Stimulated activated CD8-positive, alpha-beta memory T cell treated with anti-CD3 and anti-CD28 coated beads, Interleukin-15, amount 100 ng/mL, for 4 hours (primary cell): ENCODE measurements at places on chromosomes 3 and 15.
A peak's percentile ranks its signal among the peaks of the same experiment; 100 is the strongest.

GRCh38 chr3:25125201-25125600 lies 302.9 kb upstream of the RARB start:
- no peak for DNase-seq

GRCh38 chr3:61719278-61719977 lies 158.1 kb downstream of the PTPRG start:
- no peak for DNase-seq

GRCh38 chr3:124532071-124532470 lies 198.2 kb upstream of the UMPS start:
- DNase-seq = no peak

GRCh38 chr15:63260791-63261190 lies 16.6 kb upstream of the APH1B start:
- DNase-seq = no peak

- DNase-seq = no peak
Observed at GRCh38 chr3:111278959-111279358, 207.3 kb downstream of the NECTIN3 start.

GRCh38 chr3:77271711-77272110 lies 231.8 kb downstream of the ROBO2 start:
- no peak for DNase-seq

- no peak for DNase-seq
Observed at GRCh38 chr3:151011427-151011826, 38.9 kb upstream of the CLRN1 start.

GRCh38 chr3:151316267-151316991 lies at the start of gene GPR87:
Gene GPR87 (minus strand): TSS chr3:151316820. CDS start chr3:151300100, 16,720 bp downstream.
- no peak for DNase-seq

GRCh38 chr3:98556164-98557130 lies 24.7 kb downstream of the GPR15 start:
- peak; percentile 30 for DNase-seq

GRCh38 chr3:82353306-82354171 lies 592.1 kb upstream of the GBE1 start:
- DNase-seq = no peak

DNA sequence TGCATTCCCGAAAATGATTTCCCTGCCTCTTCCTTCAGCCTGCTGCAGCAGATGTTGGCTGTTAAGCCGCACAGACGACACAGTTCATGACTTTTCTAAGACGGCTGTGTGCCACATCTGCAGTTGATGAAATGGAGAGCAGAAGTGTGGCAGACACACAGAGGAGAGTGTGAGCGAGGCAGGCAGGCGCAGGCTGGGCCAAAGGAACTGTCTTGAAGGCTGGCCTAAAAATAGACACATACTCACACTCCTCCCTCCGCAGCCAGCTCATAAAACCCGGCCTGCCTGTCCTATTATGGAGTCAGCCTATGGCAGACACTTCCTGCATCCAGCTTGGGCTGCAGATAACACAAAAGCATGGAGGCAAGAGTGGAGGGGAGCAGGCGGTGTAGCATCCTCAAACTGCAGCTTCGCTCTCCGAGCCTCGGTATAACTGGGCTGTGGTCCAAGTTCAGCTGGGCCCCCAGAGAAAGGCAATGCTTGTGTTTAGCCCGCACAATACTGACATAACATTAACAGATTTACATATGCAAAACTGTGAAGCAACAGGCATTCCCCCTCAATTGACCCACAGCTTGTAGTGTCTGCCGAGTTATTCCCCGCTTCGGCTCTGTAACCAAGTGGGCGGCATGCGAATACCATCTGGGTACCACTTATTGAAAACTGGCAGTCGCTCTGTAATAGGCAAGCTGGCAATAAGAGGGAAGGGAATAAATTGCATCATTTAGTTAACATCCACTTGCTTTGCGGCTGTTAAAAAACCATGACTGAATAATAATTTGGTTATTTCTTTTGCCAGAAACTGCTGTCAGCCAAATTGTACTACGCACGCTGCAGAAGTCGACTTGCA lies 40.8 kb downstream of the FOXP1 start:
- no peak for DNase-seq

- no peak for DNase-seq
Observed at GRCh38 chr15:64693134-64693533, 82.3 kb downstream of the RBPMS2 start.

GRCh38 chr3:57985176-57985983 lies 22.8 kb upstream of the FLNB start:
- no peak for DNase-seq

GRCh38 chr15:71336671-71337070 lies 221.4 kb downstream of the THSD4 start:
- DNase-seq = no peak
